ENCODE measurements at places on chromosomes 5 and 9. TPM values are rescaled to one million over a fixed set of nuclear protein-coding genes. Genes with fewer than 3 reads are reported as not detected.

The FAM78A gene
- 1.2 TPM for total RNA-seq

The CAMK2A gene
- total RNA-seq: not detected

The SH3TC2 gene
- total RNA-seq: under 0.01 TPM

GRCh38 chr5:73701566-73701965, 75.6 kb downstream of the ARHGEF28 start:
- H3K27me3 ChIP-seq: no peaks in the 10 kb centered on the region
- no peaks in the 10 kb centered on the region for H3K36me3 ChIP-seq
- no peak overlapping the region for H3K27ac ChIP-seq
- H3K4me1 ChIP-seq: no peaks in the 10 kb centered on the region
- no peak overlapping the region for H3K4me3 ChIP-seq
- DNase-seq: no peak

- no peak overlapping the region for H3K27ac ChIP-seq
- H3K4me1 ChIP-seq: no peaks in the 10 kb centered on the region
- no peak overlapping the region for H3K4me3 ChIP-seq
- no peaks in the 10 kb centered on the region for H3K27me3 ChIP-seq
- peaks cover 97% of the 10 kb centered on the region for H3K36me3 ChIP-seq
- DNase-seq: no peak
Measured at GRCh38 chr5:150036513-150036912, 36.0 kb downstream of the HMGXB3 start.

DNA sequence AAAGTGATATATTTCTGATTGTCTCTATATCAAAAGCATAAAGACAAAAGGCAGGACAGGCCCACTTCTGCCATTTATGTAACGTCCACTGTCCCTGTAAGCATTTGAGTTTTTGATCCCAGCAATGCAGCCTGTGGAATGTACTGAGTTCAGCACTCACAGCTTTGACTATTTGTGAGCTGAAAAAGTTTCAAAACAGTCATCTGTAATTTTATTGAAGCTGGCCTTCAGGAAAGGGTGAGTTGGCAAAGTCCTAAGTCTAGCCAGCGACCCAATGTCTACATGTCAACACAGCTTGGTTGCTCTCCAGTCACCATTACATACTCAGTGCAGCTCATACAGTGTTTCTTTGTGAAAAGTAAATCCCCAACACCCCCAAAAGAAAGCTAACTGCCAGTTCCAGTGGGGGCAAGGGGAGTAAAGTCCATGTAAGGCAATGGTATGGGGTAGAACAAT, 9.7 kb downstream of the LIFR start:
- peaks cover 6% of the 10 kb centered on the region for H3K4me1 ChIP-seq
- no peak overlapping the region for H3K27ac ChIP-seq
- no peak overlapping the region for H3K4me3 ChIP-seq
- no peaks in the 10 kb centered on the region for H3K27me3 ChIP-seq
- H3K36me3 ChIP-seq: no peaks in the 10 kb centered on the region
- no peak for DNase-seq

GRCh38 chr5:108084105-108084504, 297.8 kb downstream of the FBXL17 start:
- peaks cover 12% of the 10 kb centered on the region for H3K4me1 ChIP-seq
- no peaks in the 10 kb centered on the region for H3K27me3 ChIP-seq
- DNase-seq: peak; percentile 26

DNA sequence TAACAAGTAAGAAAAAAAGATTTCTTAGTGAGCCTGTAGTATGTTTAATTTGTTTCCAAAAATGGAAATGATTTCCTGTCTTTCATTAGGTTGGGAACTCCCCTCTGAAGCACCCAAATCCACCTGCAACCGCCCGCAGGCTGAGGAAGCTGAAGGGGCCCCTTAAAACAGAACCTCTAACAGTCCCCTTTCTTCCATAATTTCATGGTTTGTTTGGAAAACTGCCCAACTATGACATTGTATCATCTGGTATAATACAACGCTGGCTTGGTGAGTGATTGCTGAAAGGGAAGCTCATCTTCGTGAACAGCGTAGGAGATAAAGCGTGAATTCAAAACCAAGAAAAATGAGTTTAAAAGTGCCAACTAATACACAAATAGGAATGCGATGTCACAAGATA, 215.5 kb downstream of the FSTL4 start:
- no peaks in the 10 kb centered on the region for H3K4me1 ChIP-seq
- H3K36me3 ChIP-seq: no peaks in the 10 kb centered on the region
- H3K27me3 ChIP-seq: no peaks in the 10 kb centered on the region
- no peak overlapping the region for H3K4me3 ChIP-seq
- DNase-seq: no peak
- no peak overlapping the region for H3K27ac ChIP-seq

GRCh38 chr9:11749396-11749795, 943.8 kb upstream of the TYRP1 start:
- H3K4me1 ChIP-seq: no peaks in the 10 kb centered on the region
- DNase-seq: no peak
- no peaks in the 10 kb centered on the region for H3K36me3 ChIP-seq
- H3K4me3 ChIP-seq: no peak overlapping the region

- H3K4me1 ChIP-seq: no peaks in the 10 kb centered on the region
- H3K27me3 ChIP-seq: no peaks in the 10 kb centered on the region
- no peak overlapping the region for H3K4me3 ChIP-seq
- no peak for DNase-seq
Measured at GRCh38 chr9:69877852-69878514, 57.4 kb downstream of the CFAP95 start.

DNA sequence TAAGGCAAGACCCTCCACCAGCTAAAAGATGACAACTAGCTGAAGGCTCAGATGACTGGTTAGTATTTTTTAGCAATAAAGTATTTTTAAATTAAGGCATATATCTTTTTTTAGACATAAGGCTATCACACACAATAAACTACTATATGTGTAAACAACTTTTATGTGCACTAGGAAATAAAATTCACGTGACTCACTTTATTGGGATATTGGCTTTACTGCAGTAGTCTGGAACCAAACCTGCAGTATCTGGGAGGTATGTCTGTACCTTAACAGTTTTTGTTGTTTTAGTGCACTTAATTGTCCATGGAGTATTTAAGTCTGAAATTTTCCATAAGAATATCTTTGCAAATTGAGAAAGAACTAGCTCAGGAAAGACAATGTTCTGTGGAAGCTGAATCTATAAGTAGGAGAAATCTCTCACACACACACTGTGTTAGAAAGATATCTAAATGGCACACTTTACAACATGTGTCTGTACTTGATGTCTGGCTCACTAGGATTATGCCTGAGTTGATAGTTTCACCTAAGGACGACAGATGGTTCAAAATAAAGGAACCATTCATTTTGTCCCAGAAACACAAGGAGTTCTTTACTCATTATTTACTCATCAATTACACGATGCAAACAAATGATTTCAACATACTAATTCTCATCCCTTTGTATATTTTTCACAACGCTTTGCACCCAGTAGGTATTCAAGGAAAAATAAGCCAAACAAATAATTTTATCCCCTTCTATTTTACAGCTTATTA, 4.6 kb downstream of the RAPGEF6 start:
- no peaks in the 10 kb centered on the region for H3K36me3 ChIP-seq
- H3K4me1 ChIP-seq: peaks cover 14% of the 10 kb centered on the region
- H3K4me3 ChIP-seq: no peak overlapping the region
- no peak overlapping the region for H3K27ac ChIP-seq
- no peaks in the 10 kb centered on the region for H3K27me3 ChIP-seq
- DNase-seq: no peak

- no peaks in the 10 kb centered on the region for H3K4me1 ChIP-seq
- no peaks in the 10 kb centered on the region for H3K36me3 ChIP-seq
- no peak for DNase-seq
- no peak overlapping the region for H3K4me3 ChIP-seq
Measured at GRCh38 chr9:30065888-30066287, 2318.6 kb upstream of the ACO1 start.
